ENCODE measurements at places on chromosomes 12 and 14.

DNA sequence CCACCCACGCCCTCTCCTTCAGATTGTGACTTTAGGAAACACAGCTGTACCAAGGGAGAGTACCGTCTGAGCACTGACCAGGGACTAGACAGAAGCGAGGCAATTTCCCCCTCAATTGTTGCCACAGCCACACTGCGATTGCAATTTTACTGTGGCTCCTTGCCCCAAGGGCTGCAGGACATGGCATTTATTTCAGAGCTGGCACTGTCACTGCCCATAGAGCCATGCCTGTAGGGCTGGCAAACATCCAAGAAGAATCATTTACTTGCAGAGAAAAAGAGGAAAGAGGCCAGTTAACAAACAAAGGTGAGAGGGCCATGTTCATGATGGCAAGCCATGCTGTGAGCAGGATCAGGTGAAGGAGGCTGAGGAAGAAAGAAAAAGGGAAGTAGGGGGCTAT lies 129.6 kb downstream of the EMP1 start:
- no peak for DNase-seq

DNA sequence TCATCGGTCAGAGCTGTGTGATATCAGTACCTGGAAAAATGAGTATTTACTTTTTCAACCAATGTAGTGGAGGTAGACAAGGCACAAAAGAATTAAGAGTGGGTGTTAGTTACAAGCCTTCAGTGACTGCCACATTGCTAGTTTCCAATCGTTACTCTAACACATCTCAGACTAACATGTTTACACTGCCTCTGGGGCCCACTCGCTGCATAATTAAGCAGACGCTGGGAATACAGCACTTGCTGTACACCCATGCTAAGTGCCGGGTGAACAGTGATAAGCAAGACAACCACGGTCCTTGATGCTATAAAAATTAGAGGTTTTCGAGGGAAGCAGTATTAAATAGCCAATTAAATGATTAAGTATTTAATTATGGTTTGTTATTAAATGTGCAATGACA lies 1147.6 kb downstream of the AACS start:
- no peak for DNase-seq

GRCh38 chr14:87772854-87773253 lies 220.1 kb downstream of the GALC start:
- no peak for DNase-seq

DNA sequence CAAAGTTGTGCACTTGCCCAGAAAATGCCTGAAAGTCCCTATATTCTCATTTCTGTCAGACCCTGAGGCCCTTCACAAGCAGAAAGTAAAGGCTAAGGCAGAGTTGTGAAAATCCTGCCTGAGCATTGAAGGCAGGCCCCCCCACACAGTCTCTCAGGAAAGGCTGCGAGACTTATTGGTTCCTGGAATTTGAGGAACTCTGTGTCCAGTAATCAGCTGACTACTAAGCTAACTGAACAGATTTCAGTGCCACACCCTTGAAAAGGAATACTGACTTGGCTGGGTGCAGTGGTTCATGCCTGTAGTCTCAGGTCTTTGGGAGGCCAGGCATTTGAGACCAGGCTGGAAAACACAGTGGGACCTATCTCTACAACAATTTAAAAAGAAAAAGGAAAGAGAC lies 21.1 kb upstream of the PPP2R5E start:
- DNase-seq = no peak

DNA sequence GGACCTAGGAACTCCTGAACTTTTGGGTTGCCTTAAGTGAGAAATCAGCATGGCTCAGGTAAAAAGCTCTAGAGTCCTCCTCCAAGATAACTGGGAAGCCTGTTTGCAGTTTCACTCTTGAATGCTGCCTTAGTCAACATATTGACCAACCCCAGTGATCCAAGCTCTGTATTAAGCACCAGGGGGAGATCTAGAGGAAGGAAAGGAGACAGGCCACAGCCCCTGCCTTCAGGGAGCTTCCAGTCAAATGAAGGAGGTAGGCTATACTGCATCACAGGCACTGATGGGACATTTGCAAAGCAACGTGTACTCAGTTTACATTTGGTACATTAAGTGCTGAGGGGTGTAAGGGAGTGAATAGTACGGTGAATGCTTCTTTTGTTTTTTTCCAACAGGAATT lies 1.2 kb upstream of the CSAD start:
- DNase-seq = no peak

DNA sequence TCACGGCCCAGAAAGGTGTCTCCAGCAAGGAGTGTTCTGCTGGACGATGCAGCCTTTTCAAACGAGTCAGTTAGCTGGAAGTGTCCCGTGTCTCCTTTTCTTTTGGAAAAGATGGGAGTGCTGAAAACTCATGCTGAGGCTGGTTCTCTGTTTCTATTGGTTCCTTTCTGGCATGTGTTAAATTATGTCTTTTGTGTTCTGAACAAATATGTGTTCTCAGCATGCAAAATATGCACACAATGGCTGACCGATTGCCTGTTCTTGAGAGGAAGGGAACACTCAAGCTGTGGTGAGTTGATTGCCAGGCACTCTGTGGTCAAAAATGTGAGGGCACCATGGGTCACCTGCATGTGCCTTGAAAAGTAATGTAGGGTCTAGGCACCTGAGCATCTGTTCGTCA lies 181.3 kb downstream of the CACNA1C start:
- no peak for DNase-seq

DNA sequence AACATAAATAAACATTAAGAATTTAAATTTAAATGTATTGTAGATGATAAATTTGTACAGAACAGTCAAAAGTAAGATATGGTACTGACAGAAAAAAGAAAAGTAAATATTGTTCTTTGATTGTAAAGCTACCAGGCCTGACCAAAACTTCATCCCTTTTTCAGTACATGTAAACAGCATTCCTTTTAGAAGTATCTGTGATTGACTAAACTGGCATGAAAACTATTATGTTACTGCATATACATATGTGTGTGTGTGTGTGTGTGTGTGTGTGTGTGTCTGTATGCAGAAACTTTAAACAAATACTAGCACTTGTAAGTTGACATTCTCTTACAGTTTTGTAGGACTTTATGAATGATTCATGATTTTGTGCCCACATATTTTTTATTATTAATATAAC lies 270.9 kb downstream of the C12orf50 start:
- no peak for DNase-seq

GRCh38 chr14:52263190-52263589 lies 4.3 kb upstream of the PTGDR start:
- no peak for DNase-seq

DNA sequence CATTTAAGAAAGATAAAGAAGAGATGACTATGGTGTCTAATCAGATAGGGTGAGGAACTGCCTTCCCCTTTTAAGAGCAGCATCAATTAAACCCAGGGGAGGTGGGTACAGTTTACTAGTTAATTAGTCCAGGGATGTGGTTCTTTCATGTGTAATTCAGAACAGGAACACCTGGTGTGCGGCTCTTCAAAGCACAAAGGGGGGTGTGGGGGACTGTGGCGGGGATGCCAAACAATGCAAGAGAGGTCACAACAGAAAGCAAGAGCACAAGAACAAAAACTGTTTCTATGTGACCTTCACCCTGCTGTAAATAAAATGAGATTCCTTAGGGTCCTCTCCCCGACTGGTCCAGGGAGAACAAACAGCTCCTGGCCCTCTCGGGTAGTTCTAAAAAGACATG lies 183.9 kb upstream of the SOX5 start:
- no peak for DNase-seq
